ENCODE measurements at places on chromosomes 12 and 14.

- DNase-seq: peak; percentile 92
Measured at GRCh38 chr12:124993626-124994436, at the start of gene BRI3BP. Gene BRI3BP, plus strand, starts transcription at chr12:124993645. Its CDS starts 146 bp downstream, at chr12:124993791.

GRCh38 chr14:68249661-68250451 is 430.3 kb downstream of the RAD51B start:
- DNase-seq: no peak

DNA sequence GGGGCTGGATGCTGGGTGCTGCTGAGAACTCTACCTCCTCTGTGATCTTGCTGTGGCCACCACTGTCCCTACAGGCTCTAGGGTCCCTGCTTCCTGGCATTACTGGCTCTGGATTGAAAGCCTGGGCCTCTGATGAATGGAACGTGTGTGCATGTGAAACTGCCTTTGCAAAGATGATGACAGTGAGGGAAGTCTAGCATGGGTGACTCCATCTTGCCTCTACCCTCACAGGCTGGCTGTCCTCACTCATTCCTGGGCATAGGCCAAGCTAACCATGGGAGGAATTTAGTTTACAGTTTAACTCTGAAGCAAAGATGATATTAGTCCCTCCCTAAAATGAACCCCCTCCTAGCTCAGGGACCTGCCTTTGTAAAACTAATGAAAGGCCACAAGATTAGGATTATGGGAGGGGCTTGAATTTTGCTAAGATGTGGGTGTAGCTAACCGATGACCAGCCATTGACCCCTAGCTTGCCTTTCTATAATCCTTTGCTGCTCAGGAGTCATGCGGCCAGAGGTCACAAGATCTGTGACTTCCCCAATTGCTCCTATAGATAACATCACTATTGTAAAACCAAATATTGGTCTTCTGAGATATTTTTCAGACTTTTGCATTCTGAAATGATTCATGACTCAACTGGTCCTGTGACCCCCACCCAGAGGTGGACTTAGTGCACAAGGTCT is 2.2 kb upstream of the C1S start:
- DNase-seq: no peak

DNA sequence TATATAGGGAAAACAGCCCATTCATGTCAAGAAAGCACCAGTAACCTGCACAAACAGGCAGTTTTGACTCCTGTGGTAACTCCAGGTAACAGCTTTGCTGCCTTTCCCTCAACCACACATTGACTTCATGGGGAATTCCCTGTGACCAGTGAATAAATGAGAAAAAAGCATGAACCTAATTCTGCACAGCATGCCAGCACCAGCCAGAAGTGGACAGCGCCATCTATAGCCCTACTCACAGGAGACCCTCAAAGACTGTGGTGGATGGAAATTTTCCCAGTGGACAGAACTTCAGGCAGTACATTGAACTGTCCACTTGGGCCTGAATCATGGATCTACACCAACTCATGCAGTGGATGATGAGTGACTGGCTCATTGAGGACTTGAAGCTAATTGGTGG is 152.1 kb downstream of the SLC8A3 start:
- DNase-seq: no peak

GRCh38 chr14:70023871-70024270 is 144.7 kb downstream of the SMOC1 start:
- DNase-seq: no peak

GRCh38 chr12:18358930-18359329 is 97.6 kb downstream of the PIK3C2G start:
- DNase-seq: no peak

DNA sequence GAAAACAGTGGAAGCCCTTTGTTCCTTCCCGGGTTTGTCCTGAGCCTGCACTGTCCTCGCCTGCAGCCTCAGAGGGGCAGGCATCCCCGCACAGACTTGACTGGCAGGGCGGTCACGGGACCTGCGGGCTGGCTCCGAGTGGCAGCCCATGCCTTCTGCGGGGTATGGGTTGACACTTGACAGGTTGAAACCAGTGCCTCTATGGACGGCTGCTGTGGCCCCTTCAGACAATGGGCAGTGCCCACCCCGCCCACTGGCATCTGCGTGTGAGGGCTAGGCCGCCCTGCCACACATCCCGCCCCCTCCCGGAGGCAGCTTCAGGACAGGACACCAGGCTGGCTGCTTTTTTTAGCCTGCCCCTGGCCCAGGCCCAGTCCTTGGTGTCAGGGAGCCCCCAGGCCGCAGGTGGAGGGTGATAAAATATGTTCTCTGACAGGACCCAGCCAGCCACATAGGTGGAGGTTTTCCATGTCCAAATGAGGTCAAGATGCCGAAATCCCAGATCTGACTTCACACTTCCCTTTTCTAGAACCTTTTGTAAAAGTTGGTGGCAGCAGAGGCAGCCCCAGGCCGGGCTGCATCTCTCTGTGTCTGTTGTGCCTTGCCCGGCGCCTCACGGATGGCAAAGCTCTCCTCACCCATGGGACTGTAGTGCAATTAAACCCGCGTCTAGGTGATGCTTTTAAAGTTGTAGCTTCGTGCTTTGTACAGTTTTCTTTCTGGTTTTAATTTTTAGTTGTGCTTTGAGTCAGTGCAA is 10.0 kb downstream of the ANKRD9 start:
- no peak for DNase-seq

DNA sequence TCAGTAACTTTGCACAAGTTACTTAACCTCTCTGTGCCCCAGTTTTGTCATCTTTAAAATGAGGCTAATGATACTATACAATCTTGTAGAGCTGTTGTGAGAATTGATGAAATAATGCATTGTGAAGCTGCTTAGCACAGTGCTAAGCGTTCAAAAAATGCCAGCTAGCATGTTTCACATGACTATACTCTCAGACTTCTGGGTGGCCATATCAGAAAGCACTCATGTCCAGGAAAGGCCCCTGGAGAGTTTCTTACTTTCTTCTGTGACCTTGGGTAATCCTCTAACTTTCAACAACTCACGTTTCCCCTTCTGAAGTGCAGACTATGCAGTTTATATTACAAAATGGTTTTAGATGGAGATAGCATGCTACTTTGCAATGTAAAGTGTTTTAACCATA is 68.1 kb downstream of the TPH2 start:
- no peak for DNase-seq
